ENCODE measurements at places on chromosomes 4 and X.
A peak's percentile ranks its signal among the peaks of the same experiment; 100 is the strongest.

DNA sequence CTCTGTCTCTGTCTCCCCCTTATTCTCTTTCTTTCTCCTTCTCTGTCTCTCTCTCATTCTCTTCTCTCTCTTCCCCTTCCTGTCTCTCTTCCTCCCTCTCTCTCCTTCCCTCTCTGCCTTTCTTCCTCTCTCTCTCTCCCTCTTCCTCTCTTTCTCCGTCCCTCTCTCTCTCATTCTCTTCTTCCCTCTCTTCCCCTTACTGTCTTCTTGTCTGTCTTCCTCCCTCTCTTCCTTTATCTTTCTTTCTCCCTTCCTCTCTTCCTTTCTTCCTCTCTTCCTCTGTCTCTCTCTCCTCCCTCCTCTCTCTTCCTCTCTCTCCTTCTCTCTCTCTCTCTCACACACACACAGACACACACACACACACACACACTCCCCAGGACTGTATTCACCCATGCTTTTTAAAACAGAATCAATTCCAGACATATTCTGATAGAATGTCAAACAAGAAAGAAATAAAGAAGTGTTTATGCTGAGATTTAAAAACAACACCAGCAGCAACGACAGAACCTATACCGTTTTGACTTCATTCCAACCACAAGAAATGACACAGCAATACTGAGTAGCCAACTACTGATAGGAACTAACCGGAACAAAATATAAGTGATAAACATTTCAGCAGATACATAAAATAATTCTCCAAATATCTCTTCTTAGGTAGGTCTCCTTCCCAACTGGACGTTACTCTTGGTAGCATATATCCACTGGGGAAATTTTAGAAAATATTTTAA, 296.7 kb downstream of the ASMT start:
- DNase-seq = no peak

GRCh38 chr4:13546941-13547484, 2.7 kb upstream of the NKX3-2 start:
- no peak for DNase-seq

- no peak for DNase-seq
Observed at GRCh38 chr4:118745357-118745756, 60.2 kb downstream of the METTL14 start.

DNA sequence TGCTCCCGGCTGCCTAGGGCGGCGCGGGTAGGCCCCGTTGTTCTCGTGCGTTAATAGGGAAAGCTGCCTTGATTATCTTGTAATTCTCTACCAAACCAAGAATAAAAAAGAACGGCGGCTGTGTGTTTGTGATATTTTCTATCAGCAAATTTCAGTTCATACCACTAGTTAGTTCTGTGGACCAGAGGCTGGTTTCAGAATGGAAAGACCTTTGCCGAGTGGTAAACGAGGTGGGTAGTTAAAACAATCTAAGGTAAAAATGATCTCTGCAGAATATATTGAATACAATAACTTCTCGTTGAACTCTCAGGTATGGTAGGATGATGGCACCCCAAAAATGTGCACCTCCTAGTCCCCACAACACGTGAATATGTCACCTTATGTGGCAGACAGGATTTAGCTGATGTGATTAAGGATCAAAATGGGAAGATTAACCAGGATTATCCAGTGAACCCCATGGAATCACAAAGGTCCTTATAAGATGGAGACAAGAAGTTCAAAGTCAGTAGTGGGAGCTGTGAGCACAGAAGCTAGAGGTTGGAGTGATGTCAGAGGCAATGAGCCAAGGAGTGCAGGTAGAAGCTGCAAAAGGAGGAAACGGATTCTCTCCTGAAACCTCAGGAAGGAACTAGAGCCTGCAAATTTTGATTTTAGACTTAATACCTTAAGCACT, 574 bp upstream of the CFAP97 start:
- DNase-seq = peak; percentile 43

- peak; percentile 39 for DNase-seq
Observed at GRCh38 chr4:118955515-118955914, 66.9 kb downstream of the SYNPO2 start.

DNA sequence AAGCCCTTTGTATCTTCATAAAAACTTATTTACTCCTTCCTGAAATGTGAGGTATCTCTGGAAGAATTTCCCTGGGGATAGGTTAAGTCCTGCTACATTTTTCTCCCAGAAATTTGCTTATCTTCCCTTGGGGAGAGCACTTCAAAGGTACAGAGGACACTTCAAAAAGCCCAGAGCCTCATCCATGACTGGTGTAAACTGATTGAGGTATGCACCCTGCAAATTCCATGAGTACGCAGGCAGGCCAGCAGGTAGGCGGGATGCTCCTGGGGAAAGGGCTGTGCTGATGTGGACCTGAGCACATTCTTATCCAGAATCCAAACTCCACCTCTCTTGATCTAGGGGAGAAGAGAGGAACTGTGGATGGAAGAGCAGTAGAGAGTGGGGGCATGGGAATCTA, 26.3 kb upstream of the RASGEF1B start:
- no peak for DNase-seq

DNA sequence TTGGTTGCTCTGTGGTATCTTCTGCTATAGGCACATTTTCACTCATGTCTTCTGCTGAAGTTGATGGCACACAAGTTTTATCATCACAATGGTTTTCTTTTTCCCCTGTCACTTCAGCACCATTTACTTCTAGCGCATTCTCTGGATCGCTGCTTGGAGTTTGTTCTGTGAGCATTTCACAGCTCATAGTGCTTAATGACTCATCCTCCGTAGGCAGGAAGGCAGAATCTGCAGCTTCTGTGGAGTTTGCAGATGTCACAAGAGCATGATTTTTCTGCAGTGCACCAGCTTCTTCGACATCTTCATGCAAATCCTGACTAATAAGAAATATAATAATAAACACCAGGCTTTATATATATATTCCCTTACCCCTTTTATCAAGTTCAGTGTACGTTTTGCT, 83.6 kb downstream of the CHM start:
- peak; percentile 75 for DNase-seq

GRCh38 chr4:180058691-180059215, 2184.4 kb upstream of the TENM3 start:
- DNase-seq = peak; percentile 50

GRCh38 chr4:42655269-42655637, 1.7 kb downstream of the ATP8A1 start:
- no peak for DNase-seq

DNA sequence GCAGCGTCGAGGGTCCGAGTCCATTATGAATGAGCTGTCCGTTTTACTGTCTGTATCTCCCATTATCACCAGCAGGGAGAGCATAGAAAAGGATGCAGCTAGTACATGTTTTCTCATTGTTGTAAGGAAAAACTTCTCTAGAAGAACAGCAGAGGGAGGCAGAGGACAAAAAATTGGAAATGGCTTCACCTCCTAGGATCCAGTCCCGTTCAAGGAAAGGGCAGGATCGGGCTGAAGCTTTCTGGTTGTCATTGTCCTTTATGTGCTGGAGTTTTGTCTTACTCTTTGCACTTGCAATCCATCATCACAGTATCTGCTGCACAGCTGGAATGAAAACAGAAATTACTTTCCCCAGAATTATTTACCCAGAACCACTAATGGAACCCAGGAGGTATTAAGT, 14.7 kb downstream of the NDP start:
- DNase-seq = peak; percentile 79

- no peak for DNase-seq
Observed at GRCh38 chr4:1233641-1234308, 15.2 kb downstream of the CTBP1 start.

DNA sequence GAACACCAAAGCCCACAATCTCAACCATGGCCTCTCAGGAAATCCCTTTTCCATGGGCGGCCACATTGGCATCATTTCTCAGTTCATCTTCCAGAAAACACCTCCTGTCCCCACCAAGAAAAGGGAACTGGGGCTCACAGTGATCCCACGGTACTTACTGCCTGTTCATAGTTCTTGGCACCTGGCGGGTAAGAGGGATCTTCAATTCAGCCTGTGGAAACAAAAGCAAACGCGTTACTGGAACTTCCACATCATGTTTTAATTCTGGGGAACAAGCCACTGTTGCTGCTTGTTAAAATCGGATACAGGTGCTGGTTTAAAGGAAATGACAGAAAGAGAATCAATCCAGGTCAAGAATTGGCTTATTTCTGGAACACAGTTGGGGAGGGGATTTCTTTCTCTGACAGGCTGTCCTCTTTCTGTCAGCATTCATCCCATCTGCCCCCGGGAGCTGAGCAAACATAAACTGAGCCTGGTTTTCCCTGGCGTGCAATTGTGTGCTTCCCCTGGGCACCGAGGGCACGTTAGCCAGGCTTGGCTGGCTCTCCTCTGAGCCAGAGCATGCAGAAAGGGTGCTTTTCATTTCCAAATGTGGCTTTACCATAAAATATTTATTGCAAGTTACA, 16.8 kb downstream of the CLNK start:
- no peak for DNase-seq

DNA sequence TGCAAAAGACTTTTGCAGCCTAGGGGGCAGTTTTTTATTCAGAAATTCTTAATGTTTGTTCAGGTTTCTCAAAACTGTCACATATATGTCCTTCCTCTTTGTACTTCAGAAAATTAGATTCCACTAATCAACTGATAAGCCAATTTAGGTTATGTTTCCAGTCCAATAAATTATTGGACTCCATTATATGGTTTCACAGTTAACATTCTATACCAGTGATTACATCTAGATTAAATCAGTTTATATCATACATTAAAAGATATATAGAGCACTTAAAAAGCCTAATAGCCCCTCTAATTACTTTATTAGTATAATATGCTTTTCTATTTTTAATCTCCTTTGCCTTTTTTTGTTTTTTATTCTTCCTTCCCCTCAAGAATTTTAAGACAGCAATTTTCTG, 434.1 kb downstream of the INPP4B start:
- no peak for DNase-seq

DNA sequence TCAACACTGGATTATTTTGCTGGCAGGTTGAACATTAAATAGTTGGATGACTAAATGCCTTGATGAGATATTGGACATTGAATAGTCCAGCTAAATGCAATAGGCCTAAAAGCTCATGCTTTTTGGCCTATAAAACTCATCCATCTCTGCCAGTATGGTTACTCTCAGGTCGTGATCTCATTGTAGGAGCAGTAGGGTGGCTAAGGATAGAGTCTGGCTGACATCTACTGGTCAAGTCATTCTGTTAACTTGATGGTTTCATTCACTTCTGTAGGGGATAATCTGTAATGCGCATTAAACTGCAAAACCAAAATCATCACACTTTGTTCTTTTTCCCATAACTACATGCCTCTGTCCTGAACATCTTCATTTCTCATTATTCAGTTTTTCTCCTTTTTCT, 227.0 kb downstream of the DKK2 start:
- peak; percentile 68 for DNase-seq

- DNase-seq = no peak
Observed at GRCh38 chr4:121219227-121219626, 55.1 kb upstream of the TNIP3 start.

DNA sequence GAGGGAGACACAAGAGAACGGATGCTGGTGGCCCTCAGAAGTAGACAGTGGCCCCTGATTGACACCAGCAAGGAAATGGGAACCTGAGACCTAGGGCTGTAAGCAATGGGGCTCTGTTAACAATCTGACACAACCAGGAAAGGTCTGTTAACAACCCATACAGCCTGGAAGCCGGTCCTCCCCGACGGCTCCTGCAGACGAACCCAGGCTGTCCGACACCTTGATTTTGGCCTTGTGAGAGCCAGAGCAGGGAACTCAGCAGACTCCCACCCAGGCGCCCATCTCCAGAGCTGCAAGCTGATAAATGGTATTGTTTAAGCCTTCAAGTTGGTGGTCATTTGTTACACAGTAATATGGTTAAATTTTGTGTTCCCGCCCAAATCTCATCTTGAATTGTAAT, 10.2 kb upstream of the CYTL1 start:
- no peak for DNase-seq

DNA sequence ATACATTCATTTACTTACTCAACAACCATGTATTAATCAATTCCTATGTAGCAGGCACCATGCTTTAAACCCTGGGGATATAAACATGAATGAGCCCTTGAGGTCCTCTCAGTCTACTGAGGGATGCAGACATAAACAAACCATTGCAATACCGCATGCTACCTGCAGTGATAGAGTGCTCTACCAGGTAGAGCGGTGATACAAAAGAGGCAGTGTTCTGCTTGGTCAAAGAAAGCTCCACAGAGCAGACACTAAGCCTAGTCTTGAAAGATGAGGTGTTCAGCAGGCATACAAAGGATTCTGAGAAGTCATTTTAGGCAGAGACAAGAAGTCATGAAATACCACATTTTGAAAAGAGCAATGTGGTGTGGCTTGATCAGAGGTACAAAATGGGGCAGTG, 26.9 kb upstream of the AMOT start:
- DNase-seq = no peak

GRCh38 chr4:73417973-73418372, 13.9 kb downstream of the ALB start:
- peak; percentile 15 for DNase-seq

DNA sequence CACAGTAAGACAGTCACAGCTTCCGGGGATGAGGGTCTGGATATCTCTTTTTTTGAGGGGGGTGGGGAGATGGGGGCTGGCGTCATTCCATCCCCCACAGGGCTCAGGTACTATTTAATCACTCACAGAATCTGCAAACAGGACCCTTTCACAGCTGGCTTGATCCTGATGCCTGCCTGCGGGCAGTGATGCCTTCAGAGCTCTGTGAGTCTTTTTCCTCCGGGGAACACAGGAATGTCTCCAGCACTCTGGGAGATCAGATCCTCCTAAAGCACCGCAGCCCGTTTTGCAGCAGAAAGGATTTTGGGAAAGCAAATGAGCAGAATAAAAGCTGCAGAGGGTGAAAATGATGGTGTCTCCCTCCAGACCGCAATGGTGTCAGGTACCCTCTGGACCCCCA, 13.2 kb upstream of the SHOX start:
- no peak for DNase-seq

- no peak for DNase-seq
Observed at GRCh38 chrX:7117587-7117986, 29.9 kb upstream of the STS start.

- peak; percentile 4 for DNase-seq
Observed at GRCh38 chr4:63529581-63530337, 879.5 kb downstream of the TECRL start.

- DNase-seq = no peak
Observed at GRCh38 chrX:7059859-7060258, 87.7 kb upstream of the STS start.

DNA sequence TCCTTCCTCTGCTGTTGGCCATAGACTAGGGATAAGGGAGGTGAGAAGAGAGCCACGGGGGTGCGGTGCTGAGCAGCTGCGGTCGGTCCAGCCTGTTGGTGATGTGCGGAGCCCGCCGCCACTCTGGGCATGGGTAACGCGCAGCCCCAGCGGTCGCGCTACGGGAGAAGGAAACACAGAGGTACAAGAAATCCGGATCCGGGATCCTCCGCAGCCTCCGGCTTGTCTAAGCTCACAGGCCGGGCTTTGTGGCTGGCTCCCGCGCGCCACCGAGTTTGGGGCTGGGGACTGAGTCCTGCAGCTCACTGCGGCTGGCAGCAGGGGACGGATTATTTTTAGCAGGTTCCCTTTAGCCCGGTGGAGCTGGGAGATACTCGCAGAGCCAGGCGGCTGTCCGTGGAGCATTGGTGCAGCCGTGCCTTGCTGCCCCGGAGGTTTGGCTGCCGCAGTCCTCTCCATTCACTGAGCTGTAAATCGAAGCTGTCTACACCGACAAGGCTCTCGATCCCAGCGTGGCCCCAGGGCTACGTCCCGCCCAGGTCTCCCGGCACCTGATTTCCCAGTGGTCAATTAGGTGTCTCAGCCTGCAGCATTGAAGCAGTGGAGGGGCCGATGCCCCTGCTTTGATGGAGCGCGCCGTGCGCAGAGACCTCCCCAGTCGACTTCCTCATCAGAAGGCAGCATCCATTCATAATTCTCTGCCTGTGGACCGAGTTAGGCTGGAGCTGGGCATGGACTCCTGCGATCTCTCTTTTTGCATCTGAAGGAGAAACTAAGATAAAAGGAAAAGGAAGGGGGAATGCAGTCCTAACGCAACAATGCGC, 81.9 kb upstream of the SCML1 start:
- DNase-seq = no peak

Data from ELR (cell line).